ENCODE measurements at places on chromosomes 13 and 19.

DNA sequence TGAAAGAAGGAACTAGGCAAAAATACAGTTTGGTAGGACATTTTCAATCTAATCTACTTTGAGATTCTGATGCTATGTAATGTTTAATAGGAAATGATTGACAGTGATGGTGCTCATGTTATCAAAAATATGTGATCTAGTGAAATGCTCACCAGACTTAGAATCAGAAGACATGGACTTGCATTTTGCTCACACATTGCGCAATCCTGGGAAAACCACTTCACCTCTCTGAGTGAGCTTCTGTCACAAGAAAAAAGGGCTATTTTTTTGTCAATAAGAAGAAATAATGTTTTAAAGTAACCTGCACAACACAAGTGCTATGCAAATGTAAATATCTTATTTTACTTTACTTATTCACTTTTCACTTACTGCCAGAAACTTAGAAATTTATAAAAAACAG lies 380.9 kb upstream of the HTR2A start:
- DNase-seq = no peak

GRCh38 chr19:13154911-13155471 lies 4.8 kb downstream of the IER2 start:
- DNase-seq = no peak

DNA sequence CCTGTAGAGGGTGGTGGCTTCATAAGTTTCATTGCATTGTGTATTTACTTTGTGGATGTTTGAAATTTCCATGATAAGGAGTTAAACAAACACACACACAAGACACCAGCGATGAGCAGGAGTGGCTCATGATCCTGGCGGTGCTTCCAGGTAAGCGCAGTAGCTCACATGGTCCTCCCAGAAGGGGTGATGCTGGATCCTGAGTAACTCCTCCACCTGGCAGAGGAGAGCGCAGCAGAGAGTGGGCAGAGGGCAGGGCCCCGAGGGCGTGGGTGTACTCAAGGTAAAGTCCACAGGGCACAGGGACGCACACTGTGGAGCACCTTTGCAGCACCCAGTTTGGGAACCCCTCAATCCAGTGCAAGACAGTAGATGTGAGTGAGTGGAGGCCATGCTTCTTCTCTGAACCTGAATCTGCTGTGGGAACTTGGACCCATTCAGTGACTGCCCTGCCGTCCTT lies 54.0 kb downstream of the RFX2 start:
- DNase-seq = no peak

GRCh38 chr19:791007-791566 lies 6.2 kb upstream of the PTBP1 start:
- no peak for DNase-seq

DNA sequence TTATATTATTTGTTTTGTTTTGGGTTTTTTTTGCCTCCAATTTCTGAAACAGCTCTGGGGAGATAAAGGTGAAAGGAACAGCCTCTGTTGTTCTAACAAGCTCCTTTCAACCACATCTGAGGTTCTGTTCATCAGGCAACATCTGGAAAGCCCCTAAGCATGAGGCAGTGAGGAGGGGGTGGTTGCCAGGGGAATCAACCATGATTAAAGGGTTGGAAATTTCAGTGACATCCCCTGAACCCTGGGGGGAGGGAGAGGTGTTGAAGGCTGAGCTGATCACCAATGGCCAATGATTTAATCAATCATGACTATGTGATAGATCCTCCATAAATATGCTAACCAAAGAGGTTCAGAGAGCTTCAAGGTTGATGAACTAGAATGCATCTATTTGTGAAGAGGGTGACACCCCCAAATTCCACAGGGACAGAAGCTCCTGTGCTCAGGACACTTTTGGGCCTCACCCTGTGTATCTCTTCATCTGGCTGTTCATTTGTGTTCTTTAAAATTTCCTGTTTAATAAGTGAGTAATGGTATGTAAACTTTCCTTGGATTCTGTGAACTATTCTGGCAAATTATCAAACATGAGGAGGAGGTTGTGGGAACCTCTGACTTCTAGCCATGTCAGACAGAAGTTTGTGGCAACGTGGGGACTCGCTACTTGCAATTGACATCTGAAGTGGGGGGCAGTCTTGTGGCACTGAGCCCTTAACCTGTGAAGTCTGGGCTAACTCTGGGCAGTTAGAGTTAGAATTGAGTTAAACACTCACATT lies 221.3 kb downstream of the NHLRC3 start:
- DNase-seq = no peak

DNA sequence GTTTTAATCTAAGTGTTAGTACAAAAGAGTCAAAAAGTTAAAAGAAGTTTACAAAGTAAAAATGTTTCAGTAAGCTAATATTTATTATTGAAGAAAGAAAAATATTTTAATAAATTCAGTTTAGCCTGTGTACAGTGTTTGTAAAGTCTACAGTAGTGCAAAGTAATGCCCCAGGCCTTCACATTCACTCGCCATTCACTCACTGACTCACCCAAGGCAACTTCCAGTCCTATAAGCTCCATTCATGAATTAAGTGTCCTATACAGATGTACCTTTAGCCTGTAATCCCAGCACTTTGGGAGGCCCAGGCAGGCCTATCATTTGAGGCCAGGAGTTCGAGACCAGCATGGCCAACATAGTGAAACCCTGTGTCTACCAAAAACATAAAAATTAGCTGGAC lies 24.1 kb upstream of the AKAP11 start:
- no peak for DNase-seq

DNA sequence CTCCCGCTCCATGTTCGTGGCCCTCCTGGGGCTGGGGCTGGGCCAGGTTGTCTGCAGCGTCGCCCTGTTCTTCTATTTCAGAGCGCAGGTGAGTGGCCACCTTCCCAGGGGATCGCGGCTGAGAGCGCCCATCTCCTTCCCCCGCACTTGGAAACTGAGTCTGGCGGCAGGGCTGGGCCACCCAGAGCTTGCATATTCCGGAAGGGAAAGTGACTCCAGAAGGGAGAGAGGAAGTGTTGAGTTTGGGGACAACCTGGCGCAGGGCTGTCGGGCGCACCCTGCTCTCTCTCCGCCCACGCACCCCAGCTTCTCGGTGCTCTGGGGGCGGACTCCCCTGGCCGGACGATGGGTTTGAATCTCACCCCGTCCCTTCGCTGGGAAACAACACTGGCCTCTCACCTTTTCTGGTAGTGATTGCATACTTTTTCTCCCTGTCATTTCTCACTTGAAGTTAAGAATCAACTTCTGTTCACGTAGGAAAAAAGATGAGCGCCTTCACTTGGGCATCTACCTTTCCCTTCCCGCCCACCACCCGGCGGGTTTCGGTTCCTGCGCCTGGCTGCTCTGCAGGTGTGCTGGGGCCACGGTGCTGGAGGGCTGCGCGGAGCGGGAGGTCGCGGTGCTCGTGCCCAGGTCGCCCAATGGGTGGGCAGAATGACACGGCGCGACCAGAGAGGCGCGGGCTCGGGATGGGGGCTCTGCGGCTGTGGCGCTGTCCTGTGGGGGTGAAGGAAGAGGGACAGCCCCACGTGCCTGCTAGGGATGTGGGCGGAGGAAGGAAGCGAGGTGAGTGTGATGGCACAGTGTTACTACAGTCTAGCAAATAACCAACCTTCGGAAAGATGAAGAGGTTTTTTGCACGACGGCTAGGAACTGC lies 721 bp downstream of the TNFSF11 start:
- peak; percentile 69 for DNase-seq

DNA sequence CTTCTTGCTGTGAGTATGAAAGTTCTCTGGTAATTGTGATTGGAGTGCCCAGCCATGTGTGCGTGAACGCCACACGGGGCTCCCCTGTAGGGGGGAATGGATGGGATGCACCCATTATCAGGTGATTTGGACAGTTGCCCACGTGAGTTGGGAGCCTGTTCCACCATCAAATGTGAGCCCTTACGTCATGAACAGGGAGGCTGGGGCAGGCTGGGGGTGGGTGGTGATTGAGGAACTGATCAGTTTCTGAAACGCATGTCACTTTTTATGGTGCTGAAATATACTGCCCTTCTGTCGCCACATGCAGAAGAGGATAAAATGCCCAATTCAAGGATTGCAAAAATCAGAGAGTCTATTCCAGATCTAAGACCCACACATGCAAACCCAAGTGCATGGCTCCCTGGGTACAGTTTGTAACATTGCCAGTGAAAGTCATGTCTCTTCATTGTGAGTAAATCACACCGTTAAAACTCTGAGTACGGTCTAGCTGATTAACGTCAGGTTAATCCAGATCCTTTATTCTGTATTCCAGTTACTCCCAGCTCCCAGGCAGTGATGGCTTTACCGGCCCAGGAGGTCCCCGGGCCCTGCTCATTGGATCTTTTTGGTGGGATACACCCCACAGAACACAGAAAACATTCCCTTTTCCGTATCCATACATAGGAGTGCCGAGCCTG lies 90.2 kb downstream of the RAB20 start:
- DNase-seq = no peak

DNA sequence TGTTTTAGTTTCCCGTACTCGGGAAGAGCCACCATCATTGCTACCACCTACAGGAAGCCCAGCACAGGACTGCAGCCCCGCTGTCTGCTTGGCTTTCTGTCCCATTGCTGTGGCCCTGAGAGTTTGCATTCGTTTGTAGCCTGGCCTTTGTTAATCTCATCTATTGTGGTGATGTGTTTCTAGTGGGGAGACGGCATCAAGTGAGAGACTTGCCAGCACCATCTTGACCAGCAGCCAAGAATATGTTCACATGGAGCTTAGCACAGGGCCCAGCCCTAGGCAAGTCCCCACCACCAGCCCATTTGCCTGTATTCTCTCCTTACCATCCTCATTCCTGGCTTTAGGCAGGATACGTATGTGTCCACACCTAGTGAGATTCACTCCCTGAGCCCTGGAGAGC lies 17.3 kb upstream of the OVOL3 start:
- DNase-seq = no peak

- DNase-seq = no peak
These were observed 78.9 kb downstream of the LNX2 start for GRCh38 chr13:27541386-27541785.

DNA sequence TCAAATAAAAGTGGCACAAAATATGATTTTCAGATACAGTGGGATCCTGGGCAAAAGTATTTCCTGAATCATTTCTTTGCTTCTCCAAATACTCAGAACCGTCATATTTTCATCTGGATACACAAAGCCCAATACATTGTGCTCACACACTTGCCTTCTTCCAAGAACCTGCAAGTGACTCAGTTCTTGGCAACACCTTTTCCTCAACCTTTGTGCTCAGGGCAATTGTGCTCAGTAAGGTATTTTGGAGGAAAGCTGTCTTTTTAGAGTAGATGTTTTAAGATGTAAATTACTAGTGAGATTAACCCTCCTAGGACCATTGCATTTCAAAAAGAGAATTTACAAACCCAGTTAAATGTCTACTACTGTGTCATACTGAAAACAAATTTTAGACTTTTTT lies 233.5 kb downstream of the EFNB2 start:
- DNase-seq = no peak

DNA sequence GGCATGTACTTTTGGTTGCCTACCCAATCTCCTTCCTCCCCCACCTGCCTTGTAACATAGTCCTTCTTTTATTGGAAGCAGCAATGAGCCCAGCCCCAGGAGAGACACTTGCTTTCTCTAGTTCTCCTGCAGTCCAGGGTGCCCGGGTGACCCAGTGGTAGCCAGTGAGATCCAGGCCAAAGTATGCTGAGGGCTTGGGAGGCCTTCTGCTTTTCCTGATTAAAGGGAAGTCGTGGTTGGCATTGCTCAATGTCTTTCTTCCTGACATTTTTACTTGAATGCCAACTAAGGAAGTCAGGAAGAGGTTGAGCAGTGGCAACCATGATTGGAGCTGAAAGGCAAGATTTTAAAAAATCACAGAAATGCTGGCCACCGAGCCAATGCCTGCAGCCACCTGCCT lies 25.7 kb downstream of the CNMD start:
- DNase-seq = no peak

DNA sequence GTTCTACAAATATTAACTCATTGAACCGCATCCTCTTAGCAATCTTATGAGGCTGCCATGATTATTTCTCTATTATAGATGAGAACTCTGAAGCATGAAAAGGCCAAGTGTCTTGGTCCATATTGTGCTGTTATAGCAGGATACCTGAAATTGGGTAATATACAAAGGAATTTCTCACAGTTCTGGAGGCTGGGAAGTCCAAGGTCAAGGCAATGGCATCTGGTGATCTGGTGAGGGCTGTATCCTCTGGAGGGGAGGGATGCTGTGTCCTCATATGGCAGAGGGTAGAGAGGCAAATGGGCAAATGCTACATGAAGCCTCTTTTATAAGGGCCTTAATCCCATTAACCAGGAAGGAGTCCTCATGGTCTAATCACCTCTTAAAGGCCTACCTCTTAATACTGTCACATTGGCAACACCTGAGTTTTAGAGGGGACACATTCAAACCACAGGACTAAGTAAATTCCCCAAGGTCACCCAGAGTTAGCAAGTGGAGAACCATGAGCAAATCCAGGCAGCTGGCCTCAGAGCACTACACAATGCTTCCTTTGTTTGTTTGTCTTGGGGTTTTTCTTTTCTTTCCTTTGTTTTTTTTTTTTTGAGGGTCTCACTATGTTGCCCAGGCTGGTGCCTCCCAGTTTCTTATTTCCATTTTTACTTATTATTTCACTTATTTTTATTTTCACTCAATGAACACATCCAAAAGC lies 55.9 kb upstream of the LATS2 start:
- no peak for DNase-seq

- no peak for DNase-seq
These were observed 527 bp upstream of the EMC10 start for GRCh38 chr19:50475736-50476223.

DNA sequence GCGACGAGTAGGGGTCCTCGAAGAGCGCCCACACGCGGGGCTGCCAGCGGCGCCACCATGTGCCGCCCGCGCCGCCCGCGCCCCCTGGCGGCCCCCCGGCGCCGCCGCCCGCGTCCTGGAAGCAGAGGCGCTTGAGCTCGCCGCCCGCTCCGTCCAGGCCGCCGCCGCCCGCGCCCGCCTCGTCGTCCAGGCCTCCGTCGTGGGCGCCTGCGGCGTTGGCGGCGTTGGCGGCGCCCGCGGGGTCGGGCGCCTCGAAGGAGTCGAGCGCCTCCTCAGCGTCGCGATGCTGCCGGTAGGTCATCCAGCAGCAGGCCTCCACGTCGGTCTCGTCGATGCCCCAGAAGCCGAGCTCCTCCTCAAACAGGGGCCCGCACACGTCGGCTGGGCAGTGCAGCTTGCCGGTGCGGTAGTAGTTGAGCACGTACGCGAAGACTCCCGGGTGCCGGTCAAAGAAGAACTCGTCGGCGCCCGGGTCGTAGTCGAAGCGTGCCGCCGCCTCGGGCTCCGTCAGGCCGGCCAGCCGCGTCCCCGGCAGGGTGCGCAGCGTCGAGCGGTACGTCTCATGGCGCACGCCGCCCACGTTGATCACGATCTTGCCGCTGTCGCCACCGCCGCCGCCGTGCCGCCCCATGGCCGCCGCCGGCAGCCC lies 829 bp downstream of the KCNC3 start:
- DNase-seq = no peak

- DNase-seq = no peak
These were observed 93.8 kb downstream of the CRYL1 start for GRCh38 chr13:20431687-20432384.

DNA sequence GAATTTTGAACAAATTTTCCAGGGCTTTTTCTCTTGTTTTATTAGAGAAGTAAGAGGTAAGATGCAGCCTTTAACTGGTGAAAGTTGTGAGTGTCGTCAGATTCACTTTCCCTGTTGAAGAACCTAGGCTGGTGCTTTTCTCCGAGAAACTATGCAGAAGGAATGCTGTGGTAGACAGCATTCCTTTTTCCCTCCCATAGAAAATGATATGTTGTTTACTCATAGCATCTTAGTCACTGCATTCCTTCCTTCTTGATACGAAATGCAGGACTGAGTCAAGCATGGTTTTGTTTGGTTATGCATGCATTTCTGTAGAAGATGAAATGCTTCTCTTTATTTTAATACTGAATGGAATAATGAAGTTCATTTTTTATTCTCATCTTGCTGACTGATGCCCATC lies 3.4 kb downstream of the ITGBL1 start:
- DNase-seq = no peak
